ENCODE measurements at places on chromosomes 7 and 10.

DNA sequence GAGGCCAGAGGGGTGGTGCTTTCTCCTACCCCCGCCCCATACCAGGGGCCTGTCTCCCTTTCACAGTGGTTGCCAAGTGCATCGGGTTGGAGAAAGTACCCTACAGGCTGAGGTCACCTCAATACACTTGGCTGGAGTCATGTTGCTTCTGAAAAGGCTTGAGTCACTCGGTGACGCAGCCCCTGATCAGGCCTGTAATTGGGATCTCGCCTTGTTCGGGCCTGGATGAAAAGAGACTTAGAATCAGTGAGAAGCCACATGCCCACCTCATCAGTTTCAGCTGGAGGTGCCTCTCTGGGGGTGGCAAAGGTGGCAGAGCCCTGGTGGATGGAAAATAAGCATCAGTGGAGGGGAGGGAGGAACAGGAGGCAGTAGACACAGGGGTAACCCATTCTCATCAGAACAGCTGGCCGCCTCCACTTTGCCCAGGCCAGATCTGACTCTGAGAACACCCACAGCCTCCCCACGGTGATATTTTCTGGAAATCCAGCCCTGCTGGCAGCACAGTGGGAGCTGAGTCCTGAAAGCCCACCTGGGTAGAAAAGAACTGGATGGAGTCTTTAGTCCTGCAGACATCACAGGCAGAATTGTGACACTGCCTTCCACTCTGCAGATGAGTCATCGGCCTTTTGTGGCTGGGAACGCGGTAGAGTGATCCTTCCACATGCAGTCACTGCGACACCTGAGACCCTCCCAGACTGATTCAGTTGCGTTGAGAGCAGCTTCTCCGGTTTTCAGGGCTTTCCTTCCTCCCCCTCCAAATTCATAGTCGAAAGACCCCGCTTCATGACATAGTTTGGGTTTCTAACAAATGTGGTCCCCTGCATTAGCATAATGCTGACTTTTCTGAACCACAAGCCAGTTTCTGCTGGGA is 108.0 kb downstream of the GRK5 start:
- DNase-seq: no peak

- DNase-seq: no peak
Measured at GRCh38 chr10:13684806-13685482, 98.2 kb downstream of the PRPF18 start.

DNA sequence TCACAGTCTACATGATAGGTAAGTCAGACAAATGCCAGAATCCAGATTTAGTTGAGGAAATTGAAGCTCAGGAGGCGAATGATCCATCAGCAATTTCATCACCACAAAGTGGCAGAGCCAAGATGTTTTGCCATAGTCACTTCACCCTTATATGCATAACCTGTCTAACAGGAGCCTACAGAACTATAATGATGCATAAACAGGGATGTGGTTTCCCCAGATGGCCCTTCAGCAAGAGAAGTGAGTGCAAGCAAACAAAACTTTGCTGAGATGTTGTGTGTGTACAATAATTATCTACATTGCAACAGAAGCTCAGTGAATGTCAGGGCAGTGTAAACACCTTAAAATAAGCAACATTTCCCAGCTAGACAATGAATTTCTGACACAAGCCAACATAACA is 28.6 kb downstream of the PON3 start:
- no peak for DNase-seq

DNA sequence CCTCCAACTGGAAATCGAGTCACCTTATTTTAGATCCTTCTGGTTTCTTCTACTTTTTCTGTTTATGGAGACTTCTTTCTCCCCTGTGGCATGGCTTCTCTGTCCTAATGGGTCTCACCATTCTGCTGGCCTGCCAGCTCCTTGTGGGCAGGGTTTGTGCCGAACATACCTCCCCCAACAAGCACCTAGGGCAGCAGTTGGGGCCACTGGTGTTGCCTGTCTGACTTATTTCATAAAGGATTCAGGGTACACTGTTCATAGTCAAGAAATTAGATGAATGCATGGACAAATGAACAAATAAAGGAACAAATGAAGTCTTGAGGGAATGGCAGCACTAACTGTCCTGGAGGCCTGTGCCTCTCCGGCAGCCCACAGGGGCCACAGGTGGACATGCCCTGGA is 55.6 kb upstream of the DOCK1 start:
- peak; percentile 41 for DNase-seq

DNA sequence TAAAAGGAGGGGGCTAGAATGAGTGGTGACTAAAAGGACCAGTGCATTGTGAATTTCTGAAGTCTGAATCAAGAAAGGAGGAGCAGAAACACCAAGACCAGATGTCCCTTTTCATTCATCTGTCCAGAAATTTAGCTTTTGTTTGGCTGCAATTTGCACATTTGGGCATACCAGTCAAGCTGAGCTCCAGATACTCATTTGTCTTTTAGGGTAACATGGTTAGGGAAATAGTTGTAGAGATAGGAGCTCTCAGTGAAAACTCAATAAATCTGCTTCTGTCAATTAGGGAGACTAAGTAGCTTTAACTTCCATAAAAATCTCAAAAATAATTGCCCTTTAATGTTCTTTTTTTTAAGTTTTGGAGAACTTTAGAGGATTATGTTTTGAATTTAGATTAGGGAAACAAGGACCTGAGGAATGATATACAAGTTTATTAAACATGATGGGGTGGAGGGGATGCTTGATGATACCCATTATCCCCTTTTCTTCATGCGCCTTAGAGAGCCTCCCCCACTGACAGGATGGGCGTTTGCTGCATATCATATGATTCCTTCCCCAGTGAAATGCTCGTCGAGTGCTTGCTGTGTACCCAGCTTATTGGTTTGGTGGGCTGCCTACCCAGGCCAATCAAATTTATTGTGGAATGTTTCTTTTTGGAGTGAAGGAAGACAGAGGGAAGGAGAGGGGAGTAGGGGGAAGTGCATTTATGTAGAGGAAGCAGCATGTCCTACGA is 50.7 kb upstream of the RPA3 start:
- no peak for DNase-seq

- no peak for DNase-seq
Measured at GRCh38 chr10:101063050-101063525, 1.3 kb downstream of the KAZALD1 start.

All from posterior cingulate gyrus (tissue), 11 donors.